Right renal pelvis (tissue), 4 donors: ENCODE measurements at places on chromosomes 6 and 20. TPM values are rescaled to one million over a fixed set of nuclear protein-coding genes. Genes with fewer than 3 reads are reported as not detected.

CDC25B gene
- 38.5 TPM for polyA plus RNA-seq

NXT1 gene
- polyA plus RNA-seq = 17.1 TPM

TCF15 gene
- 1.2 TPM for polyA plus RNA-seq

GRCh38 chr6:66897576-66897975 lies 1190.5 kb upstream of the EYS start:
- no peak for DNase-seq

DNA sequence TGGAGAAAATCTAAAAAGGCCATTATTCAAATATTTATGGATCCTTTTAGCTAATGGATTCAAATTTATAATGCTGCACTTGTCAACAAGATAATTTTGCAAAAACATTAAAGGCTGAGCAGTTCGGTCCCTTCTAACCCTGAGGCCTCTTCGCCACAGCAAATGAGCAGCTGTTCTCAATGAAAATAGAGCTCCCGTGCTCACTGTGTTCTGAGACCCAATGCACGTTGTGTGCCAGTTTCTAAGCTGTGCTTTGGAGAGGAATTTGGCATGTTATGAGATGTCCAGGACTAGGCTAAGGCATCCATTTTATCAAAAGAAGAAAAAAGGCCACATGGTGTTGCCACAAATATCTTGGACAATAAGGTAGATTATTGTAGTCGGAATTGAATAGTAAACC lies 220.1 kb upstream of the TSHZ2 start:
- no peak for DNase-seq

- DNase-seq = no peak
These were observed 236.6 kb downstream of the SLC24A3 start for GRCh38 chr20:19449051-19449450.

GRCh38 chr20:8254911-8255582 lies 123.0 kb downstream of the PLCB1 start:
- no peak for DNase-seq

GRCh38 chr6:138101946-138102731 lies 5.1 kb downstream of the PERP start:
- DNase-seq = no peak

- DNase-seq = no peak
These were observed 3.9 kb upstream of the LRRC1 start for GRCh38 chr6:53790886-53791285.
